ENCODE measurements at places on chromosomes 4 and X.

GRCh38 chr4:48064349-48064748, 47.8 kb downstream of the NIPAL1 start:
- DNase-seq, result no peak

- DNase-seq, result no peak
Measured at GRCh38 chr4:5772528-5773270, 61.7 kb downstream of the EVC start.

- peak; percentile 54 for DNase-seq
Measured at GRCh38 chr4:37821953-37822605, 4.4 kb upstream of the PGM2 start.

GRCh38 chrX:10526451-10526850, 93.9 kb downstream of the MID1 start:
- no peak for DNase-seq

DNA sequence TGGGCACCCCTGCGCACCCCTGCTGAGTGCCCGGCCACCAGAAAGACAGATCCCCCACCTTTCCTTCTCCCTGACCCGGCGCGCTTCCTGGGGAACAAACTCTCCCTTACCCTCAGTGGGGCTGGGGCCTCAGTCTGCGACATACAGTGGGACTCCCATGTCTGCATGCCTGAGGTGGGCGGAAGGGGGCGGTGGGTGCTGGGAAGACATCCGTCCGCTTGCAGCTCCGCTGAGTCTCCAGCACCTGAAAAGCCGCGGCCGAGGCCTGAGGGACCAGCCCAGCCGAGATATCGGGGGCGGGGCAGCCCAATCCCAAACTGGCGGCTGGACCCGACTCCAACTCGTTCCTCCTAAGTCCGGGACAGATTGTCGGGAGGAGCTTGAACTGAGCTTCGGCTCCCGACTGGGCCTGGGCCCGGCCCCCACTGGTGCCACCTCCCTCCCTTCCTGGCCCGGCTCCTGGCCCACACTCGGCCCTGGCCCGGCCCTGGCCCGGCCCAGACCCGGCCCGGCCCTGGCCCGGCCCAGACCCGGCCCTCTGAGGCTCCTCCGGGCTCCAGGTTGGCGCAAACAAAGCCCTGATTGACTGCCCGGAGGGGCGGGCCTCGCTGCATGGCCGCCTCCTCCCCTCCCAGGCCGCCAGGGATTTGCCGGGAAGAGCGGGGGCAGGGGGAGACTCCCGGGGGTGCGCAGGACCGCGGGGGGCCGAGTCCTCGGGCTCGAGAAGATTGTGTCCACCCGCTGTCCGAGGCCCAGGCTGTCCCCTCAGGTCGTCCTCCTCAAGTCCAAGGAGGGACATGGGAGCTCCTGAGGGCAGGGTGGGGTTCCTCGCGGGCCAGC, 877 bp upstream of the SLC16A2 start:
- DNase-seq, result no peak

GRCh38 chr4:183097231-183098018, 1.6 kb upstream of the WWC2 start:
- no peak for DNase-seq

DNA sequence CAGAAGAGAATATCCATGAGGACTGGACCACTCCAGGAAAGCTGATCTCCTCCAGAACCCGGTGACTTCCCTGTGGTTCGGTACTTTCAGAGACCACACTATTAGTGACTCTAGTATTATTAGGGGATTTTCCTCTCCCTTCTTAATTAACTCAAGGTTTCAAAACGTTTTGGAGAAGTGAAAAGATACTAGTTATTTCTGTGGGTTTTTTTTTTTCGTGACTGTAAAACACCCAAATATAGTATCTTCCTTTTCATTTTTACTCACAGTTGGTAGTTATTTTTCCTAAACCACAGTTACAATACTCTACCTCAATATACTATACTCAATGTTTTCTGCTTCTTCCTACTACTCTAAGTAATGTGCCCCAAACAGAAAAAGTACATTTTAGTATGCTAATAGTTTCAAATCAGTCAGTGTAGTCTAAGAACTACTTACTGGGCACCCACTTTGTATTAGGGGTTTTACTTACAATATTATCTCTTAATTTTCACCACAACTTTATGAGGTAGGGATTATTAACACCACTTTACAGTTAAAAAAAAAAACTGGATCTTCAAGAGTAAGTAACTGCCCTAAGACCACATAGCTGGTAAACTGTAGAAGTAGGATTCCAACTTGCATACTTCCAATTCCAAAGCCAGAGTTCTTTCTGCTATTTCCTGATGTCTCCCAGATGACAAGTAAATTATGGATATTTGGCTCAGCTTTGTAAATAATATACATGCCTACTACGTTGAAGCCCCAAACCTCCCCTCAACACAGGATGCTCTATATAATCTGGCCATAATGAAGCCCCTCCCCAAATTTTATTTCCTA, 45.0 kb downstream of the SLC9A7 start:
- DNase-seq, result no peak

GRCh38 chrX:131264665-131265064, 24.4 kb downstream of the IGSF1 start:
- no peak for DNase-seq

DNA sequence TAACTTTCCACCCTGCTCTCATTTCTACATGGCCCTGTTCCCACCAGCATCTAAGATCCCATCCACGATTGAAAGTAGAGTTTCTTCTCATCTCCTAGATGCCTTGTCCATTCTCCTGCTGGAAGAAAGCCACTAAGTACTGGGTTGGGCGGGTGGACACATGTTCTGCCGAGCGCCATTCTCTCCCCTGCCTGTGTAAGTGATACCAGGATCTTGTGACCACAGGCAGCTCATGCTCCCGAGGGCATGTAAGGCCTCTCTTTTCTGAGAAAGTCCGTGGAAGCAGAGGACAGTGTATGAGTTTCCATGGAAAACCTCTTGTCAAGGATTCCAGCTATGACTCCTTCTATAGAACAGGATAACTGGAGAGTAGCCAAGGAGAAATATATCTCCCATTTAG, 3.3 kb upstream of the SLC25A4 start:
- no peak for DNase-seq

DNA sequence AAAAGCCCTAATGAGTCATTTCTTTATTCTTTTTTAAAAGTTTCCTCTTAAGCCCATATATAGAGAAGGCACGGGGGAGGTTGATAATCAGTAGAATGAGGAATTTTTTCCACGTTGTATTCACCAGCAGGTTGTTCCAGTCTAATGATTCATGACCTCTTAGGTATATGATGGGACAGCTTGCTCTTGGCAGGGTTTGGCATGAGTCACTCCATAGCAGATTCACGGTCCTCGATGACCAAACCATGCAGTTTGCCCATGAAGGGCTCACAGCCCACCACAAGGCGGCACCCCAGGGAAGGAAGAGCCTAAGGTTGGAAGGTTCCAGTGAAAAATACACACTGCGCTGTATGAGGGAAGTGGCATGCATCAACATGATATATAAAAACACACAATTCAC, 623.8 kb upstream of the DIPK2B start:
- DNase-seq, result no peak

Measured in NCI-H187 treated with DMSO at 0.1 percent for 48 hours (cell line).